Endothelial cell of umbilical vein (primary cell): ENCODE measurements at places on chromosomes 2 and 18.
A peak's percentile ranks its signal among the peaks of the same experiment; 100 is the strongest.

- no peaks in the 10 kb centered on the region for H3K36me3 ChIP-seq
- no peaks in the 10 kb centered on the region for H3K27me3 ChIP-seq
- no peaks in the 10 kb centered on the region for H3K4me1 ChIP-seq
- no peak overlapping the region for H3K27ac ChIP-seq
- no peak overlapping the region for H3K4me3 ChIP-seq
Observed at GRCh38 chr2:104312684-104313083, 541.2 kb upstream of the POU3F3 start.

- no peak overlapping the region for H3K4me3 ChIP-seq
- no peak for DNase-seq
- H3K36me3 ChIP-seq = peaks cover 4% of the 10 kb centered on the region
- no peaks in the 10 kb centered on the region for H3K27me3 ChIP-seq
- H3K4me1 ChIP-seq = peaks cover 2% of the 10 kb centered on the region
Observed at GRCh38 chr18:25147877-25148488, 204.0 kb downstream of the ZNF521 start.

- DNase-seq = no peak
- H3K36me3 ChIP-seq = no peaks in the 10 kb centered on the region
- no peaks in the 10 kb centered on the region for H3K4me1 ChIP-seq
- no peaks in the 10 kb centered on the region for H3K27me3 ChIP-seq
Observed at GRCh38 chr18:59049721-59050660, 89.7 kb upstream of the SEC11C start.

DNA sequence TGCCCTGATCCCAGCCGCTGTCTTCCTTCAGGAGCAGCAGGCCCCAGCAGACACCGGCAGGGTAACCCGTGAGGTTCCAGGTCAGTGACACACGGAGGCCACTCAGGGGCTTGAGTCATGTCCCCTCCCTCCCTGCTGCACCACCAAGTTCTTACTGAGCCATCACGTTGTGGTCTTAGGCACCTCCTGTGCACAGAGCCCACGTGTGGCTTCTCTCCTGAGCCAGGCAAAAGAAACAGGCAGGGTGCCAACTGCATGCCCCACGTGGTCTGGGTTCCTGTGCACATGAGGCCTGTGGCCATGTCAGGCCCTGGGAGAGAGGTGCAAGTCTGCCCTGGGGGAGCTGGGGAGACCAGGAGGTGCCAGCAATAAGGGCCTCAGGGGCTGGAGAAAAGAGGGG is 264.8 kb downstream of the KLHL29 start:
- peak; percentile 5 for DNase-seq
- H3K27ac ChIP-seq = no peak overlapping the region

DNA sequence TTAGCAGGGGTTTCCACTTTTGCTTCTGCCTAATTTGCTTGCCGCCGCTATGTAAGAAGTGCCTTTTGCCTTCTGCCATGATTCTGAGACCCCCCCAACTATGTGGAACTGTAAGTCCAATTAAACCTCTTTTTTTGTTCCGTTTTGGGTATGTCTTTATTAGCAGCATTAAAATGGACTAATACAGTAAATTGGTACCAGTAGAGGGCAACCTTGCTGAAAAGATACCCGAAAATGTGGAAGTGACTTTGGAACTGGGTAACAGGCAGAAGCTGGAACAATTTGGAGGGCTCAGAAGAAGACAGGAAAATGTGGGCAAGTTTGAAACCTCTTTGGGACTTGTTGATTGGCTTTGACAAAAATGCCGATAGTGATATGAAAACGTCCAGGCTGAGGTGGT is 216.1 kb upstream of the FSIP2 start:
- no peak overlapping the region for H3K27ac ChIP-seq
- H3K4me3 ChIP-seq = no peak overlapping the region
- no peak for DNase-seq
- no peaks in the 10 kb centered on the region for H3K27me3 ChIP-seq
- H3K4me1 ChIP-seq = no peaks in the 10 kb centered on the region

DNA sequence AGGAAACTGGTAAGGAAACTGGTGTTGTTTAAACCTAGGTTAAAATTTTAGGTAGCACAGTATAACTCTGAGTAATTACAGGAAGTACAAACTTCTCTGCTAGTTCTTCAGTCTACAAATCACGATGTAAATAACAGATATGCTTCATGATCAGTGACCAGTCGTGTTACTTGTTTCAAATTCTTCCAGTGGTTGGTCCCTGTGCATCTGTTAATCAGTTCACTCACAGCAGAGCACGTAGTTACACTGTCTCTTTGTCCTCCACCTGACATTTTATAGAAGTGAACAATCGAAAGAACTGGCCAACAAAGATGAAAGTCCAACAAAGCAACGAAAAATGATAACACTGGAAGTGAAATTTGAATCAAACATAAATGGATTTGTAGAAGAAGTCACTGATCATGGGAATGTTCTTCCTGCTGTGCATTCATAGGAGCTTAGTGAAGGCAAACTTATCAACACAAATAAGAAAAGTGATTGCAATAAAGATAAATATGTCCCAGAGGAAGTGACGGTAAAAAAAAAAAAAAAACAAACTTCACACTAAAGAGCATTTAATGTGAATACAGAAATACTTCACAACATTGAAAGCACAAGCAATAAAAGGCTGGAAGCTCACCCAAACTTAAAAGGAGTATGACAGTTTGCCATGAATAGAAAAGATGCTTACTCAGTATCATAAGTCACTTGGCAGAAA is 7.0 kb downstream of the EIF2AK2 start:
- peaks cover 27% of the 10 kb centered on the region for H3K4me1 ChIP-seq
- peak; percentile 75 for DNase-seq
- H3K4me3 ChIP-seq = no peak overlapping the region

GRCh38 chr2:191347881-191348280 is 102.7 kb downstream of the MYO1B start:
- H3K4me3 ChIP-seq = no peak overlapping the region
- H3K27ac ChIP-seq = no peak overlapping the region
- peaks cover 6% of the 10 kb centered on the region for H3K4me1 ChIP-seq
- H3K36me3 ChIP-seq = no peaks in the 10 kb centered on the region
- no peak for DNase-seq
- H3K27me3 ChIP-seq = no peaks in the 10 kb centered on the region

DNA sequence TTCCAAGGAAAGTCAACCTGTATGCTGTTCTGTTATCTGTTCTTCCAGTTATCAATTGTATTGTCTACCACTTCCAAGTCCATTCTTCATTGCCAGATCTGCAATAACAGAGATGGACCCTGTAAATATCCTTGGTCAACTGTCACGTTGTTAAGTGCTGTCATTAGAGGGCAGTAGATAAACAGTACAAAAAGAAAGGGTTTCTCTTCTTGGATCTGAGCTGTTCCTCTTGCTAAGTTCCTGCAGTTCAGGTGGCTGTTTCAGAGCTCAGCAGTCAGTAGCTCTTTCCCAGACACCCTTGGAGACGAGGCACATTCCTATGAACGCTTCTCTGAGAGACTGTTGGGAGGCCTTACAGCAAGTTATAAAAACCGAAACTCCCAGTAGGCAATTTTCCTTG is 957.1 kb upstream of the CHAC2 start:
- DNase-seq = peak; percentile 35
- H3K27me3 ChIP-seq = no peaks in the 10 kb centered on the region
- H3K4me3 ChIP-seq = no peak overlapping the region
- no peak overlapping the region for H3K27ac ChIP-seq
- H3K36me3 ChIP-seq = no peaks in the 10 kb centered on the region

DNA sequence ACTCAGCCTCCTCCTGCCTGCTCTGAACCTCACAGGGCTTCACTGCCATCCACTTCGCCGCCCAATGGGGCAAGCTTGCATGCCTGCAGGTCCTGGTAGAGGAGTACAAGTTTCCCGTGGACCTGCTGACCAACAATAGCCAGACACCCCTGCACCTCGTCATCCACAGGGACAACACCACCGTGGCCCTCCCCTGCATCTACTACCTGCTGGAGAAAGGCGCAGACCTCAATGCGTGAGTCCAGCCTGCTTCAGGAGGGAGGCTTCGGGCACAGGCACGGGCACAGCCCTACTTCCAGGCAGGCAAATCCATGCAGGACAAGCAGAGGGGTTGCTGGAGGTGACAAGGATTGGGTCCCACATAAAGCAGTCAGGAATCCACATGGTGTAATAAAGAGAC is 1.2 kb downstream of the ANKRD53 start:
- H3K4me1 ChIP-seq = peaks cover 13% of the 10 kb centered on the region
- no peak for DNase-seq
- no peak overlapping the region for H3K27ac ChIP-seq
- no peaks in the 10 kb centered on the region for H3K36me3 ChIP-seq
- H3K4me3 ChIP-seq = no peak overlapping the region

- no peaks in the 10 kb centered on the region for H3K36me3 ChIP-seq
- no peaks in the 10 kb centered on the region for H3K27me3 ChIP-seq
- H3K27ac ChIP-seq = no peak overlapping the region
- H3K4me3 ChIP-seq = no peak overlapping the region
- peaks cover 31% of the 10 kb centered on the region for H3K4me1 ChIP-seq
Observed at GRCh38 chr2:121611730-121612705, 37.2 kb downstream of the CLASP1 start.

DNA sequence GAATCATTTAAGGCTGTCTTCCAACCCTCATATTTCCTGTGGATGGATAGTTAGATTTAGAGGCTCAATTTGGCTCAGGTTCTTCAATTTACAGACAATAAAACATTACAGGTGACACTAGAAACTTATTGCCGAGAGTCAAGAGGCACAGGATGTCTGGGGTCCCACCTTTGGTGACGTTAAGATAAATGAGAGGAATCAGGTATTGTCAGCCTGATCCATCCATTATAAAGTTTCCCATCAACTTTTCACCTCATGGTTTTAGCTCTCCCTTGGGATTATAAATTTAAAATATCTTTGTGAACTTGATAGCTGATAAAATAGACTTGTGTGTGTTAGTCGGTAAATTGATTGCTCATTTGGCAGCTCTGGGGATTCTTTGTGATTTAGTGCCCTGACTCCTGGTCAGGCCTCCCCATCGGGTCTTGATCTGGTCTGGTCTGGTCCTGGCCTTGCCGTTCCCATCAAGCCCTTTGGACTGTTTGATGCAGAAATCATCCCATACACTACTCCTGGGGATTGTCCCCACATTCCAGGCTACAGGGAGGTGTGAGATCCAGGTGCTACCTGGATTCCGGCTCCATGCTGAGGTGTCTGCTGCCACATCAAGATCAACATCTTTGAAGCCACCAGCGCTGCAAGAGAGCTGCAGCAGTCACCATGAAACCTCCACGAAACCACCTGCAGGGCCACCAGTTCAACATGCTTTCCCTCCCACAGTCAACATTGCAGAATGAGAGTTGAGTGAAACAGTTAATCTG is 130.9 kb downstream of the SH3BP4 start:
- no peak overlapping the region for H3K4me3 ChIP-seq
- H3K27ac ChIP-seq = no peak overlapping the region
- no peak for DNase-seq
- H3K4me1 ChIP-seq = no peaks in the 10 kb centered on the region
- peaks cover 5% of the 10 kb centered on the region for H3K27me3 ChIP-seq

DNA sequence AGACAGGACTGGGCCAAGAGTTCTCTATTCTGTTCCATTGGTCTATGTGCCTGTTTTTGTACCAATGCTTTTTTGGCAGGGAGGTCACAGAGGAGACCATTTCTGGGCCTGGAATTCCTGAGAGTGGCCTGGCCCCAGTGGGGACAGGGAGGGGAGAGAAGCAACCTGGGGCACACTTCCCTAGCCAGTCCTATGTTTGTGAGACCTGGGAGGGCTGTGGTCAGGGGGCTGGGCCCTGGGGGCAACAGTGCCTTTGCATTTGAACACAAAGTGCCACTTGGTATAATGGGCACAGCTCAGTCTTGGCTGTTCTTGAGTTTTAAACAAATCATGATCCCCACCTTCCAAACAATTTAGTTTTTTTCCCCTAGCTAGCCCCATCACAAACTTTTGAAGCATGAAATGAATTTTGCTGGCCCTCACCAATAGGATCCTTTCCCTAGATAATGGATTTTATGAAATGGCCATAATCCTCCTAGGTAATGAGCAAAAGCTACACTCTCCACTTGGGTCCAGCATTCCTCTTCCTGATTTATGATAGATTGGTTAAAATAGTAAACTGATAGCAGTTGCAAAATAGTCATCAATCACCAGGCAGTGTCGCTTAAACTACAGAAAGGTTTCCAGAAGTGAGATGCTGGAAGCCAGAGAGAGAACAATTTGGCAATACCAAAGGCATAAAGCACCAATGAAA is 133.5 kb downstream of the GLI2 start:
- H3K27ac ChIP-seq = no peak overlapping the region
- H3K4me3 ChIP-seq = no peak overlapping the region
- H3K27me3 ChIP-seq = peaks cover 4% of the 10 kb centered on the region
- H3K36me3 ChIP-seq = no peaks in the 10 kb centered on the region
- DNase-seq = no peak
- H3K4me1 ChIP-seq = peaks cover 5% of the 10 kb centered on the region

GRCh38 chr18:59566533-59566971 is 130.7 kb downstream of the CCBE1 start:
- no peaks in the 10 kb centered on the region for H3K4me1 ChIP-seq
- H3K27me3 ChIP-seq = no peaks in the 10 kb centered on the region
- DNase-seq = no peak
- H3K36me3 ChIP-seq = no peaks in the 10 kb centered on the region

GRCh38 chr2:164186591-164186990 is 434.7 kb downstream of the GRB14 start:
- H3K27me3 ChIP-seq = no peaks in the 10 kb centered on the region
- H3K27ac ChIP-seq = no peak overlapping the region
- DNase-seq = no peak
- no peak overlapping the region for H3K4me3 ChIP-seq

GRCh38 chr2:173030561-173031490 is 44.8 kb upstream of the MAP3K20 start:
- H3K4me3 ChIP-seq = no peak overlapping the region
- no peak for DNase-seq
- H3K4me1 ChIP-seq = no peaks in the 10 kb centered on the region
- H3K27me3 ChIP-seq = no peaks in the 10 kb centered on the region
- H3K36me3 ChIP-seq = peaks cover 5% of the 10 kb centered on the region

GRCh38 chr2:55560855-55561254 is 41.3 kb downstream of the CFAP36 start:
- peaks cover 3% of the 10 kb centered on the region for H3K4me1 ChIP-seq
- no peak for DNase-seq
- peaks cover 14% of the 10 kb centered on the region for H3K36me3 ChIP-seq
- H3K27ac ChIP-seq = no peak overlapping the region
- no peak overlapping the region for H3K4me3 ChIP-seq

DNA sequence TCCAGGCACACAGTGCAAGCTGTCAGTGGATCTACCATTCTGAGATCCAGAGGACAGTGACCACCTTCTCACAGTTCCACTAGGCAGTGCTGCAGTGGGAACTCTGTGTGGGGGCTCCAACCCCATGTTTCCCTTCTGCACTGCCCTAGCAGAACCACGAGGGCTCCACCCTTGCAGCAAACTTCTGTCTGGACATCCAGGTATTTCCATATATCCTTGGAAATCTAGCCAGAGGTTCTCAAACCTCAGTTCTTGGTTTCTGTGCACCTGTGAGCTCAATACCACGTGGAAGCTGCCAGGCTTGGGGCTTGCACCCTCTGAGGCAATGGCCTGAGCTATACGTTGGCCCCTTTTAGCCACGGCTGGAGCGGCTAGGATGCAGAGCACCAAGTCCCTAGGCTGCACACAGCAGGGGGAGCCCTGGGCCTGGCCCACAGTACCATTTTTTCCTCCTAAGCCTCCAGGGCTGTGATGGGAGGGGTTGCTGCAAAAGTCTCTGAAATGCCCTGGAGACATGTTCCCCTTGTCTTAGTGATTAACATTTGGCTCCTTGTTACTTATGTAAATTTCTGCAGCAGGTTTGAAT is 77.5 kb downstream of the MAP4K3 start:
- H3K27ac ChIP-seq = no peak overlapping the region
- no peak overlapping the region for H3K4me3 ChIP-seq
- H3K4me1 ChIP-seq = no peaks in the 10 kb centered on the region
- no peak for DNase-seq
